ENCODE measurements at places on chromosomes 11 and 22. TPM values are rescaled to one million over a fixed set of nuclear protein-coding genes. Genes with fewer than 3 reads are reported as not detected.

DNA sequence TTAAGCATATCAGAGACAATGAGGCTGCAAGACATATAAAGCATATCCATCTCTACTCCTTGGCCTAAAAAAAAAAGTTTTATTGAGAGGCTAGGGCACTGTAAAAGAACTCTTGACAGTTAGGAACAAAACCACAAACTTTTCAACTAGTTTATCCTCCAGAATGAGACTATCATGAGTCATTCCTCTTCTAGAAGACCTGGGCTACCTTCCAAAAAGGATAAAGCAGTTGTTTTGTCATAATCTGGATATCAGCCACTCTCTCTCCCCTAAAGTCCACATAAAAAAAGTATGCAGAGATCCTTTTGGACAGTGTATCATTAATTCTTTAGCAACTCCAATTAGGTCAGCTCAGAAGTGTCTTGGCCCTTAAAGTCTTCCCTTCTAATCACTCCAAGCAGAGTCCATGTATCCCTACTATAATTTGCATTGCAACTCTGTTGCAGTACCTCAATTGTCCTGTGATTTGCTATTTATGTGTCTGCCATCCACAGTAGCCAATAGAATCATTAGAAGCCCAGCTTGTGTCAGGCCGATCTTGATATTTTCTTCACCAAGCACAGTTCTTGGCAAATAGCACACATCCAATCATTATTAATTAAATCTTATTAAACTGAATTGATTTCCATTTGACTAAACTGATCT is 10.4 kb downstream of the OR51T1 start:
- H3K36me3 ChIP-seq, result no peaks in the 10 kb centered on the region
- DNase-seq, result no peak
- no peak overlapping the region for H3K4me3 ChIP-seq
- H3K27me3 ChIP-seq, result no peaks in the 10 kb centered on the region
- H3K4me1 ChIP-seq, result no peaks in the 10 kb centered on the region
- H3K27ac ChIP-seq, result no peak overlapping the region

Gene OR52I1
- total RNA-seq, result not detected

- no peaks in the 10 kb centered on the region for H3K27me3 ChIP-seq
- no peaks in the 10 kb centered on the region for H3K36me3 ChIP-seq
- no peak overlapping the region for H3K27ac ChIP-seq
- H3K4me1 ChIP-seq, result no peaks in the 10 kb centered on the region
Measured at GRCh38 chr11:10670099-10670498, 23.5 kb downstream of the IRAG1 start.

GRCh38 chr11:88188932-88189253 is 13.7 kb upstream of the RAB38 start:
- no peak overlapping the region for H3K4me3 ChIP-seq
- no peak for DNase-seq
- H3K27me3 ChIP-seq, result no peaks in the 10 kb centered on the region

GRCh38 chr11:33994937-33995336 is 56.6 kb upstream of the CAPRIN1 start:
- no peaks in the 10 kb centered on the region for H3K36me3 ChIP-seq
- no peak overlapping the region for H3K27ac ChIP-seq
- DNase-seq, result no peak
- peaks cover 15% of the 10 kb centered on the region for H3K27me3 ChIP-seq
- H3K4me3 ChIP-seq, result no peak overlapping the region
- H3K4me1 ChIP-seq, result peaks cover 18% of the 10 kb centered on the region

DNA sequence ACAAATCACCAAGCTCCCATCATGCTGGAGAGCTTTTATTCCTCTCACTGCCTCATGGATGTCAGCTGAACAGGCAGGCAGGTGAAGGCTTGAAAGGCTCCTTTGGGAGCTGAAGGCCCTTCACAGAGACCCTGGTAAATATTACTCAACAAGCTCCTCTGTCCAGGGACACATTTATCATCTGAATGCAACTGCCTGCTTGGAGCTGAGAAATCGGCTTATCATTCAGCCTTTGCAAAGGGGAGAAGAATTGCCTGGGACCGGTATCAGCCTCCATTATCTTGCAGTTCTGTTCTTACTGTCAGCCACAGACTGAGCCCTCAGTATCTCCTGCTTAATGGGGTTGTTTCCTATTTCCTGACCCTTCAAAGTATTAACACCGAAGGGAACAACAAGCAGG is 113.8 kb upstream of the PITPNB start:
- no peaks in the 10 kb centered on the region for H3K27me3 ChIP-seq
- peaks cover 52% of the 10 kb centered on the region for H3K4me1 ChIP-seq
- H3K36me3 ChIP-seq, result peaks cover 6% of the 10 kb centered on the region
- no peak for DNase-seq
- H3K4me3 ChIP-seq, result no peak overlapping the region

DNA sequence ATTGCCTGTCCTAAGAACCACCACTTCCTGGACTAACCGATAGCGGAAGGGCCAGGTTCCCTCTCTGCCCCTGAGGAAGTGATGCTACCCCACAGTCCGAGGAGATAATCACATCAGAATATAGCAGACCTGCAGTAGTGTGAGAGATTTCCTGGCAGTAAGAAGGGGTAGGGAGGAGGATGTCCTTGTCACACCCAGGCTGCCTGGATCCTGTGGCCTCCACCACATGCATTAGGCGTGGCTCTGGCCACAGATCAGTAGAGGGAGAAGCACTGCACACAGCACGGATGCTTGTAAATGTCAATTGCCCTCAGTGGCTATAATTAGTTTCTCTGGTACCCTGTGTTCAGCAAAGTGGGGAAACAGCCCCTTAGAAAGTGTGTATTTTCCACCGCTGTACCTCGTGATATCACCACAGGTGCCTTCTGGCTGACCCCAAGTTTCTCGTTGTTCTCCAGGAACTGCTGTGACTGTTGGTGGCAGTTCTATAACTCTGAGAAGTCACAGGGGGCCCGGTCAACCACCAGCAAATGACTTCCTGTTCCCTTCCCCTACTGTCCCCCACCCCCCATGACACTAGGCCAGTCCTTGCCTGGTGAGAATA is 61.8 kb downstream of the UBASH3B start:
- H3K27me3 ChIP-seq, result no peaks in the 10 kb centered on the region
- no peak overlapping the region for H3K27ac ChIP-seq
- H3K36me3 ChIP-seq, result no peaks in the 10 kb centered on the region
- no peak for DNase-seq
- H3K4me3 ChIP-seq, result no peak overlapping the region

- DNase-seq, result no peak
- H3K36me3 ChIP-seq, result peaks cover 22% of the 10 kb centered on the region
- no peak overlapping the region for H3K27ac ChIP-seq
- H3K4me3 ChIP-seq, result no peak overlapping the region
Measured at GRCh38 chr11:14566331-14567063, 46.3 kb upstream of the PSMA1 start.

Gene OR51E2
- not detected for total RNA-seq

- H3K27me3 ChIP-seq, result no peaks in the 10 kb centered on the region
- H3K4me3 ChIP-seq, result no peak overlapping the region
- H3K4me1 ChIP-seq, result peaks cover 5% of the 10 kb centered on the region
- H3K27ac ChIP-seq, result no peak overlapping the region
- DNase-seq, result no peak
Measured at GRCh38 chr22:44012162-44012561, 11.9 kb upstream of the PARVB start.

DNA sequence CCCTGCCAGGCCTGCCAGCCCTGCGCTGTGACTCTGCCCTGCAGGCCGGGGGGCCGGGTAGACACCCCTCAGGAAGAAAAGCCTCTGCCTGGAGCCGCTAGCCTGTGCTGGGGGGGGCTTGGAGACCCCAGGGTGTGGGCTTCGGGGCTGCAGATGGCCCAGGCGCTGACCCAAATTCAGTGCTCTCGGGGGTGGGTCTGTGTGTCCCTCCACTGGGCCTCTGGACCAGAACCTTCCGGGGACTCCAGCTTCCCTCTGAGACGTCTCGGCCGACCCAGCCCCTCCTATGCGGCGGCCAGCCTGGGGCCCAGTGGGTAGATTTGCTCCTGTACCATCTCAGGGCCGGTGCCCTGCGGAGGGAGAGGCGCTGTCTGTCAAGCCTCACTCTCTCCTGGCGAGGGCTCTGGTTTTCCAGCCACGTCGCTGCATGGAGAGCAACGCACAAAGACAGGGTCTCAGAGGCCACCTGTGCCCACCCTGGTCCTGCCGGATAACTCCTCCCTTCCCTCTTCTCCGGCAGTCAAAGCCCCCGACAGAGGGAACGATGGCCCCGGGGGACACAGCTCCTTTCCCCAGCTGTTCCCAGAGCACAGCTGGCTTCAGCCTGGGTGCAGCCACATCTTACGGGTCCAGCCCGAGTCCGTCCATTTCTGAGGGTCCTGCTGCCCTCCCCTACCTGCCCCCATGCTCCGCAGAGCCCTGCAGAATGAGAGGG is 40.1 kb upstream of the TOLLIP start:
- H3K4me3 ChIP-seq, result no peak overlapping the region
- peak overlapping the region; percentile 91 for H3K27ac ChIP-seq
- DNase-seq, result no peak
- H3K4me1 ChIP-seq, result peaks cover 29% of the 10 kb centered on the region
- H3K36me3 ChIP-seq, result no peaks in the 10 kb centered on the region

DNA sequence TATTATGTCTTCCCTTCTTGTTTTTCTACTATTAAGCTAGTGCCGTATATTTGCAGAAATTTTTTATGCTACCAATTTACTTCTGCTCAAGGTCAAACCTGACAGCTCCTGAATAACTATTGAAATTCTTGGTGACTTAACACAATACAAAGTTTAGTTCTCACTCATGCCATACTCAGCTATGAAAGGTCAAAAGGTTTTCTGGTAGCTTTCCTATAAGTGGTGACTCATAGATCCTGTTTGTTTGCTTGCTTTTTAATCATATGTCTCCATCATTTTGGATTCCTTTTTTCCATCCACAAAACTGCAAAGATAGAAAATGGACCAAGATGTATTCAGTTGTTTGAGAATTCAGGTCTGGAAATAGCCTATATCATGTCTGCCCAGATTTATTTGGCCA is 855.8 kb upstream of the LRRC4C start:
- H3K4me3 ChIP-seq, result no peak overlapping the region
- H3K27me3 ChIP-seq, result no peaks in the 10 kb centered on the region
- no peak for DNase-seq
- no peaks in the 10 kb centered on the region for H3K4me1 ChIP-seq

GRCh38 chr11:69141742-69142141 is 14.0 kb upstream of the SMIM38 start:
- H3K4me3 ChIP-seq, result no peak overlapping the region
- no peaks in the 10 kb centered on the region for H3K27me3 ChIP-seq
- H3K36me3 ChIP-seq, result peaks cover 6% of the 10 kb centered on the region
- no peak for DNase-seq

DNA sequence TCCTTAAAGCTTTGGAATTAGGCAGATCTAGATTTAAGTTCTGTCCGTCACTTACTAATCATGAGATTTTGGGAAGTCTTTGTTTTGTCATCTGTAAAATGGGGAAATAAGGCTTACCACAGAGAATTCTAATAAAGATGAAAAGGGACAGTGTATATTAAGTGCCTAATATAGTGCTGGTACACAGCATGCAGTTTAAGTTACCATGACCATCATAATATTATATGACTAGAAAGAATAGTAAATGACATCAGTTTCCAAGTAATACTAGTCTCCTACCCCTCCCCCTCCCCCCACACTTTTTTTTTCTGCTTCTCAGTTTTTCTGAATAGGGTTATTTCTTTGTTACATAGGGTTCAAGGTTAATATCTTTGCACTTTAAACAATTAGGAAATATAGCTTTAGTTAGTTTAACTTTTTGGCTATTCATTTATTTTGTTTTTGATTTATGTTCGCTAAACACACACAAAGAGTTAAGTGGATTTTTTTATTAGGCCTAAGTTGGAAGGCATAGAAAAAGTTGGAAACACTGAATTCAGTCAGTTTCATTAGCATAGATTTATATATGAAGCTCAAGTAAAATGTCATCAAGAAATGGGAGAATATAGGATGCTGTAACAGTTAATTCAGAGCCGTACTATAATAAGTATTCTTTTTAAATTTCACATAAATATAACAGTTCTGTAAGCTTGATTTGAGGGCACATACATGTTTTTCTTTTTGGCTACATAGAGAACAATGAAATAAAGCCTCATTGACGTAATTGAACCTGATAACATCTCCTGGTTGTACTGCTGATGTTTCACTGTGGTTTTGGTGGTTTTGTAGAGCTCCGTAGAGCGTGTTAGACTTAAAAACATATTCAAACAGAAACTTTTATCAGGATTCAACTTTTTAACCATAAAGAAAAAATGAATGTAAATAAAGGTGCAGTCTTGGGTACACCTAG is 121.2 kb downstream of the PDE3B start:
- H3K27me3 ChIP-seq, result no peaks in the 10 kb centered on the region
- H3K4me1 ChIP-seq, result no peaks in the 10 kb centered on the region
- H3K4me3 ChIP-seq, result no peak overlapping the region
- DNase-seq, result no peak
- H3K36me3 ChIP-seq, result no peaks in the 10 kb centered on the region

Gene UPK2
- total RNA-seq, result not detected

DNA sequence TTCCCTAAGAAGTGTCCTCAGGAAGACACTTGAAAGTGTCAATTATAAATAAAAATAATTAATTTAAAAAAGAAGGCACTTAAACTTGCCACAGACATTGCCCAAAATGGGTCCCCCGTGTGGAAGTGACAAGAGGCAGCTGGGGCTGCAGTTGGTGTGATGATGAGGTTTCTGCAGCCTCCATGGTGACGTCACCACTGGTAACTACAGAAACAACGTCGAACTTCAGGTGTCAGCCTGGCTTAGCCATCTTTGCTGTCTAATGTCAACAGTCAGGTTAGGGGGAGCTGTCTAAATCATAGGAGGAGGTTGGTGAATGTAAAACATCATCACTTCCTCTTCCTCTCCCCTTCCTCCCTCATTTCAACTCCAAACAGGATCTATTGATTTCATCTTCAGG is 328.6 kb downstream of the MN1 start:
- no peak overlapping the region for H3K27ac ChIP-seq
- H3K4me1 ChIP-seq, result peaks cover 16% of the 10 kb centered on the region
- no peak for DNase-seq
- peaks cover 15% of the 10 kb centered on the region for H3K27me3 ChIP-seq

Gene OR51I1
- total RNA-seq, result not detected

Gene TSPAN18
- 125 TPM for total RNA-seq

GRCh38 chr22:45969414-45969799 is 7.6 kb downstream of the WNT7B start:
- no peak for DNase-seq
- peaks cover 44% of the 10 kb centered on the region for H3K27me3 ChIP-seq
- peaks cover 2% of the 10 kb centered on the region for H3K36me3 ChIP-seq
- H3K4me3 ChIP-seq, result peak overlapping the region; percentile 66
- H3K27ac ChIP-seq, result no peak overlapping the region
- H3K4me1 ChIP-seq, result peaks cover 37% of the 10 kb centered on the region

DNA sequence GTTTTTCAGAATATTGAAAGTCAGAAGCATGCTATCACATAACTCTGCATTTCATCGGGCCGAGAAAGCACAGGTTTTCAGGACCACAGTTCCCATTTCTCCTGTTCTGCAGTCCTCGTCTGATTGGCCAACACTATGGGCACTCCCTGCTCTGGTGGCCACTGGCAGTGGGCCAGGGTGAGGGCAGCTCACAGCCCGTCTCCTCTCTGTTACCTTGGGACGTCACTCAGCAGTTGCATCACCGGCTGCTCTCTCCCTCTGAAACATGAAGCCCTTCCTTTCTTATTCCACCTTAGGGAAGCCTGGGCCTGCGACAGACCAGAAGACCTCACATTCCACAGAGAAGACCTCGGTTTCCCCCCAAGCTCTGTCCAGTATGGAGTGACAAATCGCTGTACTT is 11.4 kb upstream of the MICAL3 start:
- H3K27me3 ChIP-seq, result no peaks in the 10 kb centered on the region
- no peak overlapping the region for H3K4me3 ChIP-seq
- no peak overlapping the region for H3K27ac ChIP-seq
- DNase-seq, result no peak
- H3K4me1 ChIP-seq, result no peaks in the 10 kb centered on the region

All from neural crest cell (in vitro differentiated cells).